ENCODE measurements at places on chromosomes 13 and 19.

- DNase-seq = peak; percentile 29
These were observed 102.7 kb upstream of the POSTN start for GRCh38 chr13:37701306-37701705.

DNA sequence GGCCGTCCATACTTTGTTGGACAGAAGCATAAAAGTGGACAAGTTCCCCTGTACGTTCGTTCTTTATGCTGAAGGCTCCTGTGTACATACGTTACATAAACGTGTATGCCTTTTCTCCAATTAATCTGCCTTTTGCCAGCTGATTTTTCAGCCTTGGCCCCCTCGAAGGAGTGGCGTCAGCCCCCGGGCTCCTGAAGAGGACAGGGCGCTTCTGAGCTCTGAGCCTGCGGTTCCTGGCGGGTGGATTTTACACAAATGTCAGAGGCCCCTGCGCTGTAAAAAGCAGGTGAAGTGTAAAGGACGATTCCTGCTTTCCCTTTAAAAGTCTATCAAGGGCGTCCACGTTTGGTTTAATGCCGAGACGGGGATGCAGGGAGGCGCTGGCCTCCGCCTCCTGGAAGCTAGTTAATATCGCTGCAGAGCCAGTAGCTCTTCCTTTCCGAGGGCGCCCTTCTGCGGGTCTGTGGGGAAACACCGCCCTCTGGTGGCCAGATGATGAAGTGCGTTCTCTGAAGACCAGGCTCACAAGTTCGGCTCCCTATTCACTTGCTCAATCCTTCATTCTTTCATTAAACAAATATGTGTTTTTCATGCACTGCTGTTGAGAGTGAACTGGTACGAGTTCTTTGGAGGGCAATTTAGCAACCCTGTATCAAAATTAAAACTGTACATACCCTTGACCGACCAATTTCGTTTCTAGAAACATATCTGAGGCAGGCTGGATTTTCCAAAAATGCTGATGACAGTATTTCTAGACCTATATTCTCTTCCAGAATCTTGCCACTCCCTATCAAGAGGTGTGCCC, 62.0 kb downstream of the GPR12 start:
- peak; percentile 86 for DNase-seq

DNA sequence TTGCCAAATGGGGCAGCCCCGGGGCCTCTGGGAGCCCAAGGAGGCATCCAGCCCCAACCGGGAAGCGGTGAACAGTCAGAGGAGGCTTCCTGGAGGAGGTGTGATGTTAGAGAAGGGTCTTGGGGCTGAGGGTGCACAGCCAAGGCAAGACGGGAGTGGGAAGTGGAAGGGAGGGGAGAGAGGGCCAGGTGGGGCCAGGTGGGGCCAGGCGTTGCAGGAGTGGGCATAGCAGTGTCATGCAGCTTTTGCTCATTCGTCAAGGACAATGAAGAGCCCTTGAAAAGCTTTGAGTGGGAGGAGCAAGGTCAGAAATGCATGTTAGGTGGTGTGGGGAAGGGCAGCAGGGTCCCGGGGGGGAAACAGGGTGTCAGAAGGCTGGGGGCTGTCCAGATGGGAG, 1.8 kb downstream of the FBN3 start:
- no peak for DNase-seq

- DNase-seq = peak; percentile 47
These were observed 2.8 kb downstream of the DMPK start for GRCh38 chr19:45779231-45780145.

GRCh38 chr19:51810223-51810622, 15.3 kb downstream of the FPR3 start:
- DNase-seq = no peak

- DNase-seq = no peak
These were observed 2.1 kb downstream of the ZNF709 start for GRCh38 chr19:12482509-12482886.

GRCh38 chr13:51636349-51636890, 52.2 kb downstream of the WDFY2 start:
- peak; percentile 44 for DNase-seq

DNA sequence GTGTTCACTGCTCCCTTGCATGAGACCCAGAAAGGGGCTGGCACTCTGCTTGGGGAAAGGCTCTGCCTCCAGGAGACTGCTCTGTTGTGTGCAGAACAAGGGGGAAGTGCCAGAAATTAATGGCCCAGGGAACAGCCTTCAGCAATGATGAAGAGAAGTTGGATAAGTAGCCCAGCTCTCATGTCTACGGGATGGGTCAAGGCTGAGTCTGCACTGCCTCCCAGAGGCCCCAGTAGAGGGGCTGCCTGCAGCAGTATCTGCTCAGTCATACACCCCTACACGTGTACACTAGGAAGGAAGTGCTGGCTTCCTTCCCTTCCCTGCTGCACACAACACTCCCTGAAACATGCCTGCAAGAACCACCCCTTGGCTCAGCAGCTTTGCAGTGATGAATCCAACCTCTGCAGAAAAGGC, 54.6 kb upstream of the URI1 start:
- no peak for DNase-seq

DNA sequence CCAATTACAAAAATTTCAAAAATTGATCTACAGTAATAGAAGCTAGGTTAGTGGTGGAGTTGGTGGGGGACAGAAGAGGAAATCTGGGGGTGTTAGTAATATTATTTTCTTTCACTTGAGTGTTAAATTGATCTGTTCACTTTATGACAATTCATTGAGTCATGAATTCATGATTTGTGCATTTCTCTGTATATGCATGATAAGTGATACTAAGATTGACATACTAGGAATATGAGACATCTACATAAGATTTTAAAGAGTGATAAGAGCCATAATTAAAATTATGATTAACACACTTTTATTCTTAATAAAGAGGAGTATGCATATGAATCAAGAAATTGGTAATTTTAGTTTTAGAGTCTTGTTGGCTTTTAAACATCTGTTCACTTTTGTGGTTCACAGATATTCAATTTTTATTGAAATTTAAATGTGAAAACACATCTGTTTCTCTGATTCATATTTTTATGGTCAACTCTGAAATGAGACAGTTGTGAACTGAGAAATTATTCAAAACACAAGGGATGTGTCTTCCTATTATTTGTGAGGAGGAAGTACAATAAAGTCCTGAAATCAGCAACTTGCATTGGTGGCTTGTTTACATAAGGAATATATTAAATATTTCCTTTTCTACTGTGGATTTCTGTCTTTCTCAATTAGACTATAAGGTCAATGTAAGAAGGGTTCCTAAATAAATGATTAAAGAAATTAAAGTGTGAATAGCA, 196.5 kb downstream of the ITGBL1 start:
- no peak for DNase-seq

- no peak for DNase-seq
These were observed 147.5 kb upstream of the OBI1 start for GRCh38 chr13:78806457-78806856.

GRCh38 chr13:113114511-113115362, 7.9 kb upstream of the F10 start:
- no peak for DNase-seq

DNA sequence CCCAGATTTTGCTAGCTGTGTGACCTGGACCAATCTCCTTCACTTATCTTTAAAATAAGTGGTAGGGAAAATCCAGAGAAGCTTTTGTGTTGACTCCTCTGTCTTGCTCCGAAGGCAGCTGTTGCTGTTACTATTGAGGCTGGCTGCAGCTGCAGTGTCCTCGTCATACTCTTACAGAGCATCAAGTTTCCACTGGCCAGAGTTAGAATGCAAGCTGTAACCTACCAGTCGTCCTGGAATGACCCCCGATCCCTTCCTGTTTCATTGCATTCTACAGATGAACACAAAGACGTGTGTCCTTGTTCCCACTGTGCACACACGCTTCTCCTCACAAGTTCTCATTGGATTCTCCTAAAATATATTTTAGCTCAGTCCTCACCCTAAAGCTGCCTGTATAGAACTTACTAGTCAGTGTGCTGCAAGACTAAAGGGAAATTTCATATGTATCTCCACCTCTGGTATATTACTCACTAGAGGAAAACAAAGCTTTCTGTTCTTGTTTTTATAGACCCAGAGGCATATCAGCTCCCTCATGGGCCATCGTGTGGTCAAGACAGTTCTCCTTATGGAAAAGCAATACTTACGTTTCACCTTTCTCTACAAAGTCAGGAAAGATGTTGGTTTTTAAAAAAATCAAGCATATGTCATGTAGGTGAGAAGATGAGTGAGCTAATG, 589.8 kb downstream of the LMO7 start:
- peak; percentile 47 for DNase-seq

DNA sequence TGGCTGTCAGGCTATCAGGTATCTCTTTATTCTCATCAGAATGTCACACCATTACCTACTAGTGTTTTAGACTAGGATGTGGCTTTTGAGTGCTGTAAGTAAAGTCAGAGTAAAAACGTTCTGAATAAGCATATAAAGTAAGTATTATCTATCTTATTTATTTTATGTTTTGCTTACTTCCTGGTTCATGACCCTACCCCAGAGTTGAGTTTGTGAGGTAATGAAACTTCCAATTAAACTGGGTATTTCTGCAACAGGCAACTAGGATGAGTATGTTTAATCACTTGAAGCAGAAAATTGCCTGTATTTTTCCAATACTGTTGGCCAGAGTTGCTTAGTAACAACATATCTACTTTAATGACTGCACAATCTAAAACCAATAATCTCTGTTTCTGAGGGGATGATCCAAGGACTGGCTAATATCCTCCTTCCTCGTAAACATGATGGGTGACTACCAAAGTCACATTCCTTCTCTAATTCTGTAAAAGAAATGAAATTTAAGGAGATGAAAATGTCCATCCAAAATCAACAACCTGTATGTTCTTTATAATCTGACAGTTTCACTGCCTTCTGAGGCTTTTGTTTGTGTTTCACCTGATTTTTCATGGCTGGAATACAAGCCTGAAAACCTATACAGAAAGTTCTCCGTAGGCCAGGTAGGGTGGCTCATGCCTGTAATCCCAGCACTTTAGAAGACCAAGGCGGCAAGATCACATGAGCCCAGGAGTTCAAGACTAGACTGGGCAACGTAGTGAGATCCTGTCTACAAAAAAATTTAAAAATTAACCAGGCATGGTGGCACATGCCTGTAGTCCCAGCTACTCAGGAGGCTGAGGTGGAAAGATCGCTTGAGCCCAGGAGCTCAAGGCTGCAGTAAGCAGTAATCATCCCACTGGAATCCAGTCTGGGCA, 83.1 kb downstream of the ABCC4 start:
- no peak for DNase-seq

DNA sequence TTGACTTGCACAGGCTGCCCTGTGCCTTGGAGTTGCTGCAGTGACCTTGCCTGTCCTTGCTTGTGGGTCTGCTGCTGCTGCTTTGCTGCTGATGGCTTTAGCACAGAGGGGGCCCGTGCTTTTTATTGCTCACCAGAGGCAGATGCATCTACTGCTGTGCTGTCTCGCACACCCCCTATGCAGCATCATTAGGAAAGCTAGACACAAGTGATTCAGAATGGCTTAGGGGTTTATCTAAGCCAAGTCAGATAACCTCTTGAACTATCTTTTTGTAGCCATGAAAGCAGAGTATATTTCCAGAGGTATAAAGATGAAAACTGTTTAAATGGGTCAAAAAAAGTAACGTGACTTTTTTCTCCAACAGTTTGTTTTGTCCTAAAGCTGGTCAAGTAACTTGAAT, 7.8 kb downstream of the GTF3A start:
- DNase-seq = no peak

DNA sequence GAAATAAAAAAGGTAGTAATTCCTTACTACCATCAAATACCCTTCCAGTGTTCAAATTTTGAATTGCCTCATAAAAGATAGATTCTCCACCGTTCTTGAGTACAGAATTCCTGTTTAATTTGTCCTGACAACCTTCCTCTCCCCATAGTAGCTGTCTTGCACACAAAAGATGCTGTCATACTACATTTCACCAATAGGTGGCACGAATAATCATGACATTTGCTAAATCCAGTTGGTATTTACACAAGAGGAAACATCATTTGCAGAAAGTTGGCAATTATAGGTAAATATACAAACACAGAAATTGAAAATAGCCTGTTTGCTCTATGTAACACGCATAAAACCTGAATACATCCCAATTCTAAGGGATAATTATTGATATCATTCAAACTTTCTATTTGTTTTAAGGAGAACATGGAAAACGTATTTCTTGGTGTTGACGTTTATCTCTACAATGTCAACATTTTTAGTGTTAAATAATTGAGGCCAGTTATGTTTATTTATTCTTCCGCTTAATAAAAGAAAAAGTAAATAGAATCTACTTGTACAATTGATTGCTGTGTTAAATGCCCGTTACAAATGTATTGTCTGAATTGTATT, 58.3 kb upstream of the CLDN10 start:
- DNase-seq = peak; percentile 75

DNA sequence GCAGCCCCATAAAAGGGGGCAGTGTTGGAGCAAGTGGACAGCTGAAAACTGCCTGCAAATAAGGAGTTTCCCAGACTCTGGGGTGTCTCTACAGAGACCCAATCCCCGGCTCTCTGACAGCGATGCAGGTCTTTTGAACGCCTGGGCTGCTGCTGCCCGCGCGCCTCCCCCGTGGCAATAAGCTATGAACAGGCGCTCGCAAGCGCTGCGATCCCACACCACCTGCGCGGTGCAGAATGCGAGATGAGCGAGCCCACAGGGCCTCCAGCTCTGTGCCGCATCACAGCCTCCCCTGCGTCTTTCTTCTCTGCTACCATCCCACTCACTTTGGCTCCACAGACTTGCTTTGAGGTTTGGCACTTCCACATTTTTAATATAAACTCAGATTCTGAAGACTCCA, 62.3 kb downstream of the KCTD15 start:
- DNase-seq = no peak

- no peak for DNase-seq
These were observed 5.5 kb upstream of the ZFP36 start for GRCh38 chr19:39401070-39401548.

DNA sequence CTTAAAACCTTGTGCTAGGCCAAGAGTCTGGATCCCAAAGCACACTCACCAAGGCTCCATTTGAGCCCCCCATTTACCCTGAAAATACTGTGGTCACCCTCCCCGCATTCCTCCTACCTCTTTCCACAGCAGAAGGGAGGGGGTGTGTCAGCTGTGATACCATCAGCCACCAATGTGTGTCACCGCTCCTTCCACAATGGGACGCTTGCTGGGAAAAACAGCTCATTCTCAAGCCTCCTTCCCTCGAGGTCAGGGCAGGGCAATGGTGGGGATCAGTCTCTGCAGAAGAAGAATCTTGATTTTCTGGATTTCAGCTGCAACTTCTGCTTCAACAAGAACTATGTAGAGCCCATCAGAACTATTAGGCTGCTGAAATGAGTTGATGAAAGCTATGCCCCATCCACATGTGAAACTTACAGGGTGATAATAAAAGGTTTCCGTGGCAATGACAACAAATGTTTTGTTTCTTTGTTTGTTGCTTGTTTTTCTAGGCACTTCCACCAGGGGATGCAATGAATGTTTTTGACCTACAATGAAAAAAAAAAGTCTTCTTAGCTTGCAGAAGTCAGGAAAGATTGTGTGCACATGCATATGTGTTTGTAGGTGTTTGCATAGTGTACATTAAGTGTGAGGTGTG, 26.4 kb upstream of the ZNF507 start:
- no peak for DNase-seq

GRCh38 chr13:31322026-31322425, 122.3 kb downstream of the B3GLCT start:
- DNase-seq = no peak
